ENCODE measurements at places on chromosomes 1 and 21.

GRCh38 chr1:224526771-224527170, 89.3 kb upstream of the CNIH3 start:
- DNase-seq: no peak

DNA sequence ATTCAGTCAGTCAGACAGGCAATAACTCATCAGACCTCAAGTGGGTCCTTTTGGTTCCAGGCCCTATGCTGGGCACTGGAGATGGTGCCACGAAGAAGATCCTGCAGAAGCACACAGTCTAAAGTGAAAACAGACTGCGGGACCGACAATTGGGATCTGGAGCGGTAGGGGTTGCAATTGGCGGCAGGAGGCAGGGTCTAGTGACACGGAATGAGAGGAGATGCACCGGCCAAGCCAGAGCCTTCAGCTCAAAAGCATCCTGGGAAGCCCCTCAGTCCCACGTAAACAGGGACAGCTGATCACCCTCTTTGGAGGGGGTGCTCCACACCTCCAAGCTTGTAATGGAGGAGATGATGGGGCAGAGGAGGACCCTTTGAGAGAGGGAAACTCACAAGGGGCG, 56.2 kb downstream of the KLHDC7A start:
- no peak for DNase-seq

DNA sequence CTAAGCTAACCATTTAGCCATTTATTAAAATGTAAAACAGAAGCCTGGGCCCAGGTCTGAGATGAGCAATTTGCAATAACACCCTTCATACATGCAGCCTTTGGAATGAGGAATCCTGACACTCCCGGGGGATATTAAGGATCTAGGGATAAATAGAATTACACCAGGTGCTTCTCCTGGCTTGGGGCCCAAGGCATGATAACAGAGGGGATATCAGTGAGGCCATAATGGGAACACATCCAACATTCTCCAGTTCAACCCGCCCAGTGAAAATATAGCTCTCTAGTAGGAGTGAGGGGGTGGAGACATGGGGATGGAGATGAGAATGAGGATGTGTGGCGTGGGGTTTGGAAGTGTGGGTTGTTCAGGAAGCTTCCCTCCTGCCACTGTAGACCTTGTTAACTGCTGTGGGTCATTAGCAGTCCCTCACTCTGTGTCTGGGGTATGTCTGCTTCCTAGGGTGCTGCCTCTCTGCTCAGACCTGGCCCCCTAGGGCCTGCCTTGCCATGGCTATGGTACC, 57.9 kb upstream of the KANK4 start:
- DNase-seq: no peak

DNA sequence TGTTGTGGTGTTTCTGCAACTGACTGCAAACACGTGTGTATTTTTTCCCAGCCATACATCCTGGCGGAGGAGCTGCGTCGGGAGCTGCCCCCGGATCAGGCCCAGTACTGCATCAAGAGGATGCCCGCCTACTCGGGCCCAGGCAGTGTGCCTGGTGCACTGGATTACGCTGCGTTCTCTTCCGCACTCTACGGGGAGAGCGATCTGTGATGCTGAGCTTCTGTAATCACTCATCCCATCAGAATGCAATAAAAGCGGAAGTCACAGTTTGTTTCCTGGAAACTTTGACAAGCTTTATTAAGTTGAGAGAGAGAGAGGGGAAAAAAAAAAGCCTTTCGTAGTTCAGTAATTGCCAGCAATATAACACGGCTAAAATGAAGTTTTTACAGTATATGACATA, 32.7 kb upstream of the MTR start:
- no peak for DNase-seq

DNA sequence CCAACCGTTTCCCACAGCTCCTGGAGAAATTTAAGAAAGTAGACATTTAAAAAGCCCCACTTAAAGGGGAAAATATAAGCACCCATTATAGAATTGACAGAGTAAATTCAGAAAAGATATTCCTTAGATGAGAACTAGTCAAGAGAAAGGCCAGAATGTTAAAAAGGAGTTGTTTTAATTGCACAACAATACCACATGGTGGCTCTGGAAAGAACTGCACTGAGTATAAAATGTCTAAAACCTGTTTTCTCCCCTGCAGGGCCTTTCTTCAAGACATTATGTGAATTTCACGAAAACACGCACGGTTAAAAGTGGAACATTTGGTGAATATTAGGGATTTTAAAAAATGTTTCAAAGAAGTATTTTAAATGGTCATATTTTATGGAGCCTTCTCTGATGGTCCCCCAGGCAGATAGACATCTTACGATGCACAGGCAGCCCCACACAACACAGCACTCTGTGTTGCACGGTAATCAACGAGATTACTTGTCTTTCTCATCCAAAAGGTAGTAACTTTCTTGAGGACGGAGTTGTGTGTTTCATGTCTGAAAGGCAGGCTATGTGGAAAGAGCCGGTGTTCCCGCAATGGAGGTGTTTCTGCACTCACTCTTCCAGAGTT, 101.9 kb downstream of the PRRX1 start:
- DNase-seq: no peak

DNA sequence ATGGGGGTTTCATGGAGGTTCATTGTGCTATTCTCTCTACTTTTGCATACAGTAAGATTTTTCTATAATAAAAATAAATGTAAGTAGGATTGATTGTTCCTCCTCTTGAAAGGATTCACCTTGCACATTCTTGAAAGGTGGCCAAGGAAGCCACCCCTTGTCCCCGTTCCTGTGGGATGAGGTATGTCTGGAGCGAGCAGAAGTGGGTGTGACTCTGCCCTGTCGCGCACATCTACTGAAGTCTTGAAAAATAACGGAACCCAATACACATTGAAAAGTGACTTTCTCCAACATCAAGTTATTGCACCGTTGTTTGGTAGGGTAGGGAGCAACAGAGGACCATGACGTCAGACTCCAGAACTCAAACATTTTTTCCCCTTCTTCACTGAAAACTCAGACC, 46.8 kb upstream of the USP1 start:
- DNase-seq: no peak

- DNase-seq: peak; percentile 79
These were observed 16.6 kb upstream of the ABCG1 start for GRCh38 chr21:42202321-42202720.

GRCh38 chr1:232655028-232655745, 25.3 kb upstream of the SIPA1L2 start:
- no peak for DNase-seq

GRCh38 chr1:153072806-153073726, 1.7 kb upstream of the SPRR2B start:
- DNase-seq: no peak

DNA sequence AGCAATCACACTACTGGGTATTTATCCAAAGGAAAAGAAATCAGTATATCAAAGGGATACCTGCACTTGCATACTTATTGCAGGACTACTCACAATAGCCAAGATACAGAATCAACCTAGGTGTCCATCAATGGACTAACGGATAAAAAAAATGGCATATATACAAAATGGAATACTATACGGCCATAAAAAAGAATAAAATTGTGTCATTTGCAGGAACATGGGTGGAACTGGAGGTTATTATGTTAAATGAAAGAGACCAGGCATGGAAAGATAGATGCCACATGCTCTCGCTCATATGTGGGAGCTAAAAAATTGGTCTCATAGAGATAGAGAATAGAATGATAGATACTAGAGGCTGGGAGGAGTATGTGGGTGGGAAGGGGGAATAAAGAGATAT, 29.3 kb upstream of the CAP1 start:
- DNase-seq: no peak

GRCh38 chr1:70961374-70961975, 86.1 kb downstream of the PTGER3 start:
- no peak for DNase-seq

DNA sequence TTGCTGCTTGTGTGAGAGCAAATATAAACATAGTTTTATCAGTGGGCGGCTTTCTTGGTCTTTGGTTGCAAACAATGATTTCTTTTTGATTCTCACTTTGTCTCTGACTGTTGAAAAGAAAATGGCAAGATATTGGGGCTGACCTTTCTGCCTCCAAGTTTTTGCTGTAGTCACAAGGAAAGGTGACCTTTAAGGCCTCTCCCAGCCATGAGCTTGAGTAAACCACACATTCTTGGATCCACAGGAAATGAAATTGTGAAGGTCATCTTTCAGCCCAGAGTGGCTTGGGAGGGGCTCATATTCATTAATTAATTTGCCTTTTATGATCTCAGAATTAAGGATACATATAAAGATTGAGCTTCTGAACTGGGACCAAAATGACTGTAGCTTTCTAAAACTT, 241.6 kb downstream of the BACH1 start:
- no peak for DNase-seq

GRCh38 chr1:198903203-198903602, 264.4 kb downstream of the PTPRC start:
- DNase-seq: peak; percentile 31

Data from caudate nucleus (tissue), 63 donors.